Cardiac septum (tissue), 1 donor: ENCODE measurements at places on chromosomes 5 and 9. TPM values are rescaled to one million over a fixed set of nuclear protein-coding genes. Genes with fewer than 3 reads are reported as not detected.
A peak's percentile ranks its signal among the peaks of the same experiment; 100 is the strongest.

TOR1A gene
- total RNA-seq: 14.0 TPM

ZSWIM6 gene
- 6.7 TPM for total RNA-seq

CCL28 gene
- total RNA-seq: 0.46 TPM

TEX48 gene
- not detected for total RNA-seq

HARS2 gene
- 29.7 TPM for total RNA-seq

DNA sequence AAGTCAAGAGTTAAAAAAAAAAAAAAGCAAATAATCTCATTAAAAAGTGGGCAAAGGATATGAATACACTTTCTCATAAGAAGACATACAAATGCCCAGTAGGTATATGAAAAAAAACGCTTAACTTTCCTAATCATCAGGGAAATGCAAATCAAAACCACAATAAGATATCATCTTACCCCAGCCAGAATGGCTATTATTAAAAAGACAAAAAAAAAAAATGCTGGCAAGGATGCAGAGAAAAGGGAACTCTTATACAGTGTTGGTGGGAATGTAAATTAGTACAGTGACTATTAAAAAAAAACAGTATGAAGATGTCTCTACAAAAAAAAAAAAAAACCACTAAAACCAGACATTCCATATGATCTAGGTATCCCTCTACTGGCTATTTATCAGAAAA, 79.4 kb downstream of the LPAR1 start:
- DNase-seq: no peak

GRCh38 chr5:1064383-1065142, 47.3 kb downstream of the SLC12A7 start:
- DNase-seq: no peak

DNA sequence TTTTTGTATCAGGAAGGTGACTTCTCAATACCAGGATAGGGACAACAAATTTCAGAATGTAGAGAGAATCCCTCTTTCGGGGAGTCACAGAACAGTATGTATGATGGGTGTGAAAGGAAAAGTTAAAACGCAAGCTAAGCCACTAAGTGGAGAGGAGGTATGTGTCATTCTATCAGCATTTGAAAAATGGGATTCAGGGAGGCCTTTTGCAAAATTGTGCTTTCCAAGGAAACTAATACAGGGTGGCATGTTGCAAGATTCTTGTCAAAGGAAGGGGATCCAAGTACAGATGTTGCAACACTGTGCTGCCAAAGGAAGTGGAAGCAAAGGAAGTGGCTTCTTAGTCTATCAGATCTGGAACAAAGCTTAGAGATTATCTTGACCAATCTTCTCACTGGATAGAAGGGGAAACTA, 12.6 kb upstream of the TNIP1 start:
- no peak for DNase-seq

GRCh38 chr5:179265514-179266290, 79.6 kb downstream of the ADAMTS2 start:
- DNase-seq: peak; percentile 92

GRCh38 chr9:127877566-127877998, at the start of gene AK1:
AK1 (minus strand) TSS chr9:127877675; CDS start chr9:127874617, 3,058 bp downstream.
- peak; percentile 93 for DNase-seq

DNA sequence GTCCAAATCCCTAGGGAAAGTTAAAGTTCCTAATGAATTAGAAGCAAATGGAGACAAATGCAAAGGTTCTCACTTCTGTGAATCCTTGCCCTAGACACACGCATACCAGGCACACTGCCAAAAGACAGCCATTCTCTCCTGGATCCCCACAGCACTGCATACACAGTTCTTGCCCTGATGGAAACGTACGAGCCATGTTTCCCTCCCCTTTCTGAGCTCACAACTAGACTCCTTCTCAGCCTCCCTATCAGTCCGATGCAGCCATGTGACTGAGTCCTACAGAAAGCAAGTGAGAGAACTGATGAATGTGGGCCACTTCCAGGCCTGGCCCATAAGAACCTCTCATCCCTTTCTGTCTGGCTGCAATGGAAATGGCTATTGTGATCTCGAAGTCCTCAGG, 92.0 kb downstream of the ZNF608 start:
- no peak for DNase-seq

DNA sequence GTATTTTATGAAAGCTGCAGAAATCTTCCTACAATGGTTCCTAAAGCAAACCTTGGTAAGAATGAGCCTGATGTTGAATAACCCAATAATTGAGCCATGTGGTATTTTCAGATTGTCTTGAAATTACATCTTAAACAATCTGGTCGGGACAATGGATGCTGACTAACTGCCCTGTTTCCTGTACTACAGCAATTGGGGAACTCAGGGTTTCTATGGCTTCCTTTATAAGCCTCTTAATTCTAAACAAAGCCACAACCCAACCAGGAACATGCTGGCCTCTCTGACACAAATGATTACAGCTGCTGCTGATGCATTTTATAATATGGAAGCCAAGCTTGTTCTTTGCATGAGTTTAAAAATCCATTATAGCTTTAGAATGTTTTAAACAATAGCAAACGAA, 30.2 kb downstream of the PTPN3 start:
- no peak for DNase-seq

DNA sequence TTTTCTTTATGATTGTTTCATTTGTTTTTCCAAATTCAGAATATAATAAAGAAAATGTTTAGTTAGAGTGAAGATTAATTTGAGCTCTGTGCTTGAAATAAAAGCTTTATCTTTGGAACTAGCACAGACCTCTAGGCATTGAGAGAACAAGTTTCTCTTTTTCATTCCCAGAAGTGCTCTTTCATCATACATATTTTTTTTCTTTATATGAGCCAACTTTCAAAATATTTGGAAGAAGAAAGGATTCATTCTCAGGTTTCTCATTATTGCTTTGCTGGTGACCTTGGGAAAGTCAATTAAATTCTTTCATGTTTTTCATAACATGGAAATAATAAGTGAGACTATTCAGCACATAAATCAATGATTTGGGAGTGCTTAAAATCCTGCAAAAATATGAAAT, 16.8 kb downstream of the CTXN3 start:
- DNase-seq: no peak

DNA sequence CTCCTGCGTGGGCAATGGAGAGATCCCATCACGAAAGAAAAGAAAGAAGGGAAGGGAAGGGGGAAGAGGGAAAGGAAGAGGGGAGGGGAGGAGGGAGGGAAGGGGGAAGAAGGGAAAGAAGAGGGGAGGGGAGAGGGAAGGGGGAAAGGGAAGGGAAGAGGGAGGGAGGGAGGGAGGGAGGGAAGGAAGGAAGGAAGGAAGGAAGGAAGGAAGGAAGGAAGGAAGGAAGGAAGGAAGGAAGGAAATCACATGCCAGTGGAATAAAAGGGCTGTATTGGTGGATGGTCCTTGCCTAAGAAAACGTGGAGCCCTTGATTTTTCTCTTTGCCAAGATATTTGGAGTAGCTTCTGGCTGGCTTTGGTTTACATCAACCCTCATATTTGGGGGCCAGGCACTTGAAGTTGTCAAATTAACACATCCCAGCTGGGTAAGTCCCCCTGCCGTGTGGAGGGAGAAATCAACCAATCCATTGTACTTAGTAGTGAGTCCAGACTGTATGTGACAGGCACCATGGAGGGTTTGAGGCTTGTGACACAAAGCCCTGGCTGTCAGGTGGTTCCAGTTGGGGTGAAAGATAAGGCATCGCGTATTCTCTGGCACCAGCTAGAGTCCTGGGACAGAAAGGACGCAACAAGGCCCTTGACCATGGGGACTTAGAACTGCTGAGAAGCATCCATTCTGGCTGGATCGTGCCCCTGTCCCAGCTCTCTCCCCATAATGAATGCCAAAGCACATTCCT, 23.7 kb downstream of the IDNK start:
- no peak for DNase-seq

GRCh38 chr5:96320797-96321196, 112.3 kb downstream of the PCSK1 start:
- DNase-seq: no peak

DNA sequence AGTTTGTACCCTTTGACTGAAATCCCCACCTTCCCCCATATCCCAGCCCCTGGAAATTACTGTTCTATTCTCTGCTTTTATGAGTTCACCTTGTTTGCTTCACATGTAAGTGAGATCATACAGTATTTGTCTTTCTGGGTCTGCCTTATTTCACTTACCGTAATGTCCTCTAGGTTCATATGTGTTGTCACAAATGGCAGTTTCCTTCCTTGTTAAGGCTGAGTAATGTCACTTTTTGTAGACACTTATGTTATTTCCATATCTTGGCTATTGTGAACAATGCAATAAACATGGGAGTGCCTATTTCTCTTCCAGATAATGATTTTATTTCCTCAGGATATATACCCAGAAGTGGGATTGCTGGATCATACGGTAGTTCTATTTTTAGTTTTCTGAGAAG, 272.3 kb downstream of the MRPS30 start:
- DNase-seq: no peak
